ENCODE measurements at places on chromosomes 3 and 15.

DNA sequence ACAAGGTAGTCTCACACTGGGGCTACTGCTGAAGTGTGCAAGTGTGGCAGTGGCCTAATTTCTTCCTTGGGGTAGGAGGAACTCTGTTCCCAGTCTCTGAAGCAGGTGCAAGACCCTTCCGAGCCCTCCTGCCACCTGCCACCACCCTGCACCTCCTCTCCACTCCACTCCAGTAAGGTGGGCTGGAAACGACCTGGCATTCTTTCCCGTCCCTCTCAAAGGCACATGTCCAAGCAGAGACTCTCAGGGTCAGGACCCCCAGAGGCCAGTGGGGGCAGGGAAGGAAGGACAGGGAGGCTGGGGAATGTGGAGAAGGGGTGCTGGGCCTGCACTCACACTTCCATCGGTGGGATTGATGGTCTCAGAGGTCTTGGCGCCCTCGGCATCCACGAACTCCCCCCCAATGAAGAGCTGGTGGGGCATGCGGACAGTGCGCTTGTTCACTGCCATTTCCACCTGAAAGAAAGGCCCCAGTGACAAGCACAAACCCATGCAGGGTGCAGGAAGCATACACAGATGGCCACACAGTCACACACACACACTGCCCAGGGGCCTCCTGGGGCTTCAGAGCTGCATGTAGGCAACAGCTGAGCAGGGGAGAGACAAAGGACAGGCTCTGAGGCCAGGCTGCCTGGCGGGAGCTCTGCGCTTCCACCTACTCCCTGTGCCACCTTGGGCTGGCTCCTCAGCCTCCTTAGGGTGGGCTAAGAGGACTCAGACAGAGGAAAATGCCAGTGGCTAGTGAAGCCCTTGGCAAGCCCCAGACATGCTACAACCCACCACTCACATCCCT lies 43.8 kb downstream of the ALDH1L1 start:
- DNase-seq = no peak

DNA sequence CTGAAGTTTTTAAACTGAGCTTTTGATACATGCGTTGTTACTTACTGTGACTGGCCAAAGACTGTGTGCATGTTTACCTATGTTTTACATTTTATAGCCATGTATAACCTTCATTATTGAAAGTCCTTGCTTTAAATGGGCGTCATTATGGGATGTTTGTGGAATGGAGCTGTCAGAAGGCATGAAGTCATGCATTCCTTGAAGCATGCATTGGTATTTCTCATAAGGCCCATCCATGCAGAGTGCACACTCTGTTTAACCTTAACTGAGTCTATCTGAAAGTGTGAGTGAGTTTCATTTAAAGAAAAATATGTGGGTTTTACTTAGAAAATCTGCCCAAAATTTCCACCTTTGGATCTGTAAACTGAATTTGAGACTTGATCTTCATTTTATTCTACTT lies 51.1 kb downstream of the PSMD6 start:
- no peak for DNase-seq

DNA sequence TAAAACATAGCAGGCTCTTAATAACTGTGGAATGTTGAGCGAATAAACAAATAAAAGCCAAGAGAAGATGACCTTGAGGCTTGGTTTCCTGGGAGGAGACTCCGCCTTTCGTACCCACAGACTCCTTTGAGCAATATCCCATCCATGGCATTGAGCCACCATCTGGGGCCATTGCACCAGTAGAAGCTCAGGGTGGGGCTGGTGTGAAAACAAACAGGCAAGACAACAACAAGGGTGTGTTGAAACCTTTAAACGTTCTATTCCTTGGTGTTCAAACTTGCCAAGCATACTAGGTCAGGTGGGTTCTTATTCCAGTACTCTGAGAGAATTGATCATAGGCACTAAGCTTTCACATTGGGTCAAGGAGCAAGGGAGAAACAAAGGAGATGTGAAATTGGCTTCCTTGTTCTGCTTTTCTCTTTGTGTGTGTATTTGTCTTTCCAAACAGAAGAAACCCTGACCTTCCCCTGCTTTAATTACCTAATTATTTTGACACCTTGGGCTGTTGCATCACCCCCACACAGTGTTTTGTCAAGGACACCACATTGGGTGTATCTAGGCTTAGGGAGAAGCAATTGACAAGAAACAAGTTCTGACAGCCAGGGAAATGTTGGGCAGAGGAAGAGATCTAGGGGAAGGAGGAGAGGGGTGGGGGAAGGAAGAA lies 105.1 kb upstream of the BCL6 start:
- DNase-seq = no peak

- no peak for DNase-seq
Measured at GRCh38 chr3:146138902-146139301, 22.1 kb downstream of the PLOD2 start.

DNA sequence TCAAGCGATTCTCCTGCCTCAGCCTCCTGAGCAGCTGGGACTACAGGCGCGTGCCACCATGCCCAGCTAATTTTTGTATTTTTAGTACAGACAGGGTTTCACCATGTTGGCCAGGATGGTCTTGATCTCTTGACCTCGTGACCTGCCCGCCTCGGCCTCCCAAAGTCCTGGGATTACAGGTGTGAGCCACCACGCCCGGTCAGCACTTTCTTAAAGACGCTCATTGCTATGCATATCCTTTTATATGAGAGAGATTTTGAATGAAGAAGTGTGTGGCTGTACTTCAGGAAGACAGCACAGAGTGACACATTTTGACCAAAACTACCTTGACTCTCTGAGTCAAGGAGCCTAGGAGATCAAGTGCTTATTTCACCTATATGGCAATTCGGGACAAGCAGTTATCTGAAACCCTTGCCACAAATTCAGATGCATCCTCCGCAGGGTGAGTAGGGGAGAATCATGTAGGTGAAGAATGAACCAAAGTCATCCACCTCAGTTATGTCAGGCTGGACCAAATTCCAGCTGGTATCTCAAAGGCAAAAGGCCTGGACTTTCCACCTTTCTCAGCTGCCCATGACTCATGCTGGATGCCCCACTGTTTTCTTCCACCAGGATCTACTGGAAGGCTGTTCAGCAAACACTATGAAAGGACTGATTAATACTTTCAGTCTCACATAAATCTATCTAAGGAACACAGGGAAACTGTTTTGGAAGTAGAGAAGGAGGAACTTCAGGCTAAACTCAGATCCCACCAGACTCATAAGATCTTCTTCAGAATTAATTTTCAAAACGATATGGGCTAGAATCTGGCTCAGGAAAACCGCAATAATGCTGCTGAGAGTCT lies 31.9 kb downstream of the SUSD5 start:
- no peak for DNase-seq

DNA sequence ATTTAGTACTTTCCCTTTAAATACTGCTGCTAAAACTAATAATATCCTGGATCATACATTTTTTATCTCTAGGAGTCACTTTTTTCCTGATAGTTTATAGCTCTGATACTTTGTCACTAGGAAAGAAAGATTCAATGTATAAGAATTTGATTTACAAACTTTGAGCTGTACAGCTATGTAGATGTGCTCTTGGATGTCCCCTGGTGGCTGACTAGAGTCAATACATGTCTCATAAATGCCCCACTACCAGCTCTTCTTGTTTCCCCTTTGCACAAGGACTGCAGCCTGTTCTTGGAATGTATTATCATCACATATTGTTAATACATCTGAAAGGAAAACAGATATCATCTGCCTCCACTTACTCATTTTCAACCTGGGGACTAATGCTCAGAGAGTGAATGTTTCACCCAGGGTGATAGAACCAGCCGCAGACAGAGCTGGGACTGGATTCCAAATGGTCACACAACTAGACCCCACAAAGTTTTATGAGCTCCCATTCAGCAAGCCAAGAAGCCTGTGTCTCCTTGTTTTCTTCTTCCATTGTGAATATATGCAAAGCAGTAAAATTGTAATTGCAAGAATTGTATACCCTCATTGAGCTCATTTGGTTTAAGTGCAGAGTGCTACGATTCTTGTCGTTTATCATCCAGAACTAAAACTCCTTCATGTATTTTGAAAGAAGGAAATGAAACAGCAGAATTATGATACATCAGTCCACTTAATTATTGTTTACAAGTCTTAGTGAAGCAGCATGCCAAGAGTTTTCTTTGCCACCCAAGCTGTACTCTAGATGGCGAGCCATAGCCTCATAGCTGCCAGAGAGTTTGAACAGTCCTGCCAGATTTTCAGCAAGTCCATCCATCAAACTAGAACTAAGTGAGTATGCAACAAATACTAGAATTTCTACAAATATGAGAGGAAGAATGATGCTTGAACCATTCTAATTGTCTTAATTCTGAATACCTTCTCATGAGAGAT lies 261.6 kb upstream of the LMCD1 start:
- DNase-seq = peak; percentile 59

DNA sequence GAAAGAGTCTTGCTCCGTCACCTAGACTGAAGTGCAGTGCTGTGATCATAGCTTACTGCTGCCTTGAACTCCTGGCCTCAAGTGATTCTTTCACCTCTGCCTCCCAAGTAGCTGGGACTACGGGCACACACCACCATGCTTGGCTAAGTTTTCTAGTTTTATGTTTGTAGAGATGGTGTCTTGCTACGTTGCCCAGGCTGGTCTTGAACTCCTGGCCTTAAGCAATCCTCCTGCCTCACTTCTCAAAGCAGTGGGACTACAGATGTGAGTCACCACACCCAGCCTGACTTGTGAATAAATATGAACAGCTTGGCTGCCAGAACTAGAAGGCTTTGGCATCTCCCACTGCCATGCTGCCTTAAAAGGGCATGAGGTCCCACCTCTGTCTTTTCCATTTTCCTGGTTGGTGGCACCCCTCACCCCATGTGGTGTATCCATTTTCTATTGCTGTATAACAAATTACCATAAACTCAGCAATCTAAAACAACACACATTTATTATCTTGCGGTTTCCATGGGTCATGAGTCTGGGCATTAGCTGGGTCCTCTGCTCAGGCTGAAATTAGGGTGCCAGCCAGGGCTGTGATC lies 44.3 kb downstream of the PTPRG start:
- DNase-seq = no peak

- DNase-seq = peak; percentile 61
Measured at GRCh38 chr3:32392536-32393302, 1.1 kb downstream of the CMTM7 start.

GRCh38 chr3:153756816-153757215 lies 364.4 kb upstream of the ARHGEF26 start:
- DNase-seq = no peak

GRCh38 chr15:62085740-62086139 lies 19.0 kb downstream of the C2CD4A start:
- DNase-seq = no peak

DNA sequence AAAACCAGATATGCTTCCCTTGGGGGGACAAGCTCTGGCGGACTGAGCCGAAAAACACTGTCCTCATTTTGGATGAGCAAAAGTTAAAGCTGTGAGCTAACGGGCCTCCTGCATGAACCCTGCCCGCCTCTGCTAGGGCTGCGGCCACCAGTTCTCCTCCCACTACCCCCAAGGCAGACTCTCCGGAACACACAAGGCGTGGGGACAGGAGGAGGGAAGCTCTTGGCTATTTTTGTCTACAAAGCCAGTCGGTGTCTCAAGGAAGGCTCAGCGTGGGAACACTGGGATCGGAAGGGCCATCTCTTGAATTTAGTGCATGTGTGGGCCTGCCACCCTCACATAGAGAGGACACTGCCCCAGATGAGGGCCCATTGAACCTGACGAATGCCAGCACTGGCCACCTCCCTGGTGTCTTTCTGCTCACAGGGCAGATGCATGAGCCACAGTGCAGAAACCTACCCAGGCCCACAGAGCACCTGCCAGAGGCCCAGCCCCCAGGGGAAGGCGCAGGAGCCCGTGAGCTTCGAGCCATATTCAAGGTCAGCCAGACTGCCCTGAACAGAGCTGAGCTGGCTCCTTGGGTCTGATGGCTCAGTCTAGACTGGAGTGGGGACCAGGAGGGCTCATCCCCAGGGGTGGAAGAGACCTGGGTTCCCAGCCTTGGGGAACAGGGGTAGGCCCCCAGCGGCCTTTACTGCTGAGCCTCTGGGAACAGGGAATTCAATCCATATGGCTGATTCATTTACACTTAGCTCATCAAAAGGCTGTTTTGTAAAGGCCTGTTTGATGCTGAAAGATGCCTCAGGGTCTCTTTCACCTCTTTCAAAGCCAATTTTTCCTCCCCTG lies 38.3 kb downstream of the HCN4 start:
- no peak for DNase-seq

GRCh38 chr3:163476179-163476578 lies 1602.1 kb downstream of the SI start:
- no peak for DNase-seq

DNA sequence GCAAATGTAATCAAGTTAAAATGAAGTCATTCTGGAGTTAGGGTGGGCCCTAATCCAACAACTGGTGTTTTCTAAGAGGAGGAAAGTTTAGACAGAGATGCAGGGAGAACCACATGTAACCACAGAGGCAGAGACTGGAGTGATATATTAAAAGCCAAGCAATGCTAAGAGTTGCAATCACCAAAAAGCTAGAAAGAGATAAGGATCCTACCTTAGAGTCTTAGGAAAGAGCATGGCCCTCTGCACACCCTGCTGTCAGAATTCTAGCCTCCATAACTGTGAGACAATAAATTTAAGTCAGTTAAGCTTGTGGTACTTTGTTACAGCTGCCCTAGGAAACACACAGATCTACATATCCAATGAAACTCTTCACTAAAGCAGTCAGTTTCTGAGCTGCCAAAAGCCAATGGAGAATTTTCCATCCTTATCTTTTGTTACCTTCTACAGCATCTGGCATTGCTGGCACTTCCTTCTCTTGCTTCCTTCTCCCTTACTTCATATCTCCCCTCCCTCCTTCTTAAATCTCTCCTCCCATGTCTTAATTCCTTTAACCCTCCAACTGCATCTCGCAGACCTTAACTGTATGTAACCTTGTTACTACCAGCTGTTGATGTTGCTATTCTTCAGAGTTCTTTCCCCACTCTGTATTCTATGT lies 11.2 kb downstream of the DCBLD2 start:
- DNase-seq = no peak

DNA sequence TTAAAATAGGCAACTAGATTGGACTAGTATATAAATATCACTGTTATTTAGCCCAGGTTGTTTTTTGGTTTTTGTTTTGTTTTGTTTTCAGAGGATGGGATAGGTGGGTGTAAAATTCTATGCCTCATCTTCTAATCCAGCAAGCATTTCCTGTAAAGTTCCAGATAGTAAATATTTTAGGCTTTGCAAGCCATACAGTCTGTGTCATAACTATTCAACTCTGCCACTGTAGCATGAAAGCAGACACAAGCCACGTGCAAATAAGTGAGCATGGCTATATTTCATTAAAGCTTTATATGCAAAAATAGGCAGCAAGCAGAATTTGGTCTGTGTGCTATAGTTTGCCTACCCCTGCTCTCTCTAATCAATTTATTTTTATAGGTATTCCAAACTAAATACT lies 657.3 kb upstream of the TGFBR2 start:
- no peak for DNase-seq

DNA sequence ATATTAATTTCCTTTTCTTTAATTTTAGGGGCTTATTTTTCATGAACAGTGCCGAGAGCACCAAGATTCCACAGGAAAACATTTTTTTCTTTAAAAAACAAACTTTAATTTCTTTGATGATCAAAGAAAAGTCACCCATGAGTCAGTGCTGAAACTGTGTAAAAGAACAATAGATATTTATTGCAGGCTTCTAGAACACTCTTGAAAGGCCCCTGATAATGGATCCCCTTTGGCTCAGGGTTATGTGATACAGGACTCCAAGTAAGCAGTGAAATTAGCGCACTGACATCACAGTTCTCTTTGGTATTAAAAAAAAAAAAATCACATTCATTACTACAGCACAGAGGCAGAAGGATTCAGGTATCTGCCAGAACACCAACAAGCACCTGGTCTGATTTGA lies 66.1 kb upstream of the MYZAP start:
- no peak for DNase-seq
